ENCODE measurements at places on chromosomes 12 and 14.

GRCh38 chr14:84273181-84273580 is 1256.8 kb upstream of the FLRT2 start:
- no peak for DNase-seq

DNA sequence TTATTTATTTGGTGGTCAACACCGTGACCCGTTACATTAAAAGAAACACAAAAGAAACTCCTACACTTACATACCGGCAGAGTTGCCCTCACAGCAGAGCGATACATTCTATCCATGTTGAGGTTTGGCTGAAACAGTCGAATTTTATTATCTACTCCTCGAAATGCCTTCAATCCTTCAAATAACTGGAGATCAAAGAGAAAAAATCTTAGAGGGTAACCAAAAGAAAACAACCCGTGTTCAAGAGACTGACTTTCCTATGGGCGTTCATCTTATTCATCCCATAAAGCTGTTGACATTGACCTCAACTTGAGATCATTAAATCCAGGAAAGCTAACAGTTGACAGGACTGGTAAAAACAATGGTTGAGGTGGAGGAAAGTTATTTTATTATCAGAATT is 67.7 kb downstream of the BCAT1 start:
- DNase-seq = no peak

DNA sequence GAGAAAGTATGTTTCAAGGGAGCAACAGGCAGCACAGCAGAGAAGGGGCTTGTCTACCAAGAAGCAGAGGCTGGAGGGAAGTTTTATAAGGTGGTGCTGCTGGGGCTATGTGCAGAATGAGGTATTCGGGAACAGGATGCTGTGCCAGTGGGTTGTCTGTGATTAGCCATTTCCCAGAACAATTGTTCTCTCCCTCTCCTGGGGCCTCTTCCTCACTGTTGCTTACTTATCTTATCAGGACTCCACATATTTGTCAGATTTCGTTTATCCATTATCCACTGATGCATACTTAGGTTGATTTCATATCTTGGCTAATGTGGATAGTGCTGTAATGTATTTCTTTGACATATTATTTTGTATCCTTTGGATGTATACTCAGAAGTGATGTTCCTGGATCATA is 195.1 kb upstream of the RTL1 start:
- no peak for DNase-seq

DNA sequence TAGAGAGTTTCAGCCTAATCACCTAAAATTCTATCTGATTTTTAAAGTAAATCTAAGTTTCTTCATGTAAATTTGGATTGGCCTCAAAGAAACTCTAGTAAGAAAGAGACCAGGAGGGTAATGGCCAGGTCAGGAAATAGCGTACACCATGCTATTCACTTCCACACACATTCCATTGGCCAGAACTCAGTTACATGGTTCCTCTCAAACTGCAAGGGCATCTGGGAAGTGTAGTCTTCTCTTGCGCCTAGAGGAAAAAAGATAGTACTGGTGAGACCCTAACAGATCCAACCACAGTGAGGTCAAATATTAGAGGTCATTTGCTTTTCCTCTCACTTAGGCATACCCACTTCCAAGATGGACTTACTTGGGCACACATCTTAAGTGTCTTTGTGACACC is 39.1 kb downstream of the MBIP start:
- DNase-seq = no peak

- no peak for DNase-seq
Observed at GRCh38 chr12:123602651-123603195, 824 bp downstream of the DDX55 start.

- no peak for DNase-seq
Observed at GRCh38 chr14:89866458-89866857, 88.1 kb downstream of the EFCAB11 start.

GRCh38 chr12:47837190-47838171 is 17.8 kb upstream of the HDAC7 start:
- peak; percentile 4 for DNase-seq

GRCh38 chr14:104977681-104978653 is at the start of gene AHNAK2:
TSS of gene AHNAK2 (minus strand) at chr14:104978374. CDS start at chr14:104978237, 137 bp downstream.
- peak; percentile 87 for DNase-seq

DNA sequence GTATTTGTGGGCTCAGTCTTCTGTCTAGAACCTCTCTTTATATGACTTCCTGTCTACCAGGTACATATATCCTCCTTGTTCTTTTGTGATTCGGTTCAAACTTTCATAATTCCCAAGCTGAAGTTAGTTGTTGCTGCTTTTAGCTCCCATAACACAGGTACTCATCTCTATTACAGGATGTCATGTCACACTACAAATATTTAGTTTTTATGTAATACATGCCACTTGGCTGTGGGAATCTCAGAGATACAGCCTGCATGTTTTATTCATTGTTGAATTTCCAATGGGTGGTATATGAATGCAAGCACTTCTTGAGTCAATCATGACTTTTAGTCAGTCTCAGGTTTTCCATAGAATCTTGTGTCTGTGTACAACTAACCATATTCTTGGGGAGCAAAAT is 122.7 kb downstream of the SINHCAF start:
- DNase-seq = no peak

DNA sequence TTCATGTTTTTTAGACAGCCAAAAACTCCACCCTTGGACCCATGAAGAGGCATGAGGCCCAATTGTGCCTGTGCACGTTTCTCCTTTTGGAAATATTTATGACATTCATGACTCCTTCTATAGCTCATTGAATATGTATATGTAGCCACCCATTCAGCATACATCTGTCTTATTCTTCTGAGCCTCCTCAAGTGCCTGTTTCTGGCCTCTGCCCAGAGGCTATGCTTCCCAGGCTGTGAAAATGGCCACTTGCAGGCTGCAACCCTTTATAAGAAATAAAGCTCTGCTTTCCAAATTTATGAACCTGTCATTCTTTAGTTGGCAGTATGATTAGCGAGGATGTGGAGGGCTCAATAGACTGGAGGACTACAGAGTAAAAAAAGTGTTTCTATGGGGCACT is 35.3 kb downstream of the TSPAN19 start:
- no peak for DNase-seq

- DNase-seq = peak; percentile 38
Observed at GRCh38 chr14:91830777-91831176, 36.6 kb downstream of the TC2N start.

GRCh38 chr12:96658075-96658474 is 168.7 kb downstream of the CFAP54 start:
- no peak for DNase-seq

- no peak for DNase-seq
Observed at GRCh38 chr12:101110866-101111265, 99.2 kb downstream of the SLC5A8 start.

- no peak for DNase-seq
Observed at GRCh38 chr14:56162476-56162875, 44.3 kb downstream of the PELI2 start.

DNA sequence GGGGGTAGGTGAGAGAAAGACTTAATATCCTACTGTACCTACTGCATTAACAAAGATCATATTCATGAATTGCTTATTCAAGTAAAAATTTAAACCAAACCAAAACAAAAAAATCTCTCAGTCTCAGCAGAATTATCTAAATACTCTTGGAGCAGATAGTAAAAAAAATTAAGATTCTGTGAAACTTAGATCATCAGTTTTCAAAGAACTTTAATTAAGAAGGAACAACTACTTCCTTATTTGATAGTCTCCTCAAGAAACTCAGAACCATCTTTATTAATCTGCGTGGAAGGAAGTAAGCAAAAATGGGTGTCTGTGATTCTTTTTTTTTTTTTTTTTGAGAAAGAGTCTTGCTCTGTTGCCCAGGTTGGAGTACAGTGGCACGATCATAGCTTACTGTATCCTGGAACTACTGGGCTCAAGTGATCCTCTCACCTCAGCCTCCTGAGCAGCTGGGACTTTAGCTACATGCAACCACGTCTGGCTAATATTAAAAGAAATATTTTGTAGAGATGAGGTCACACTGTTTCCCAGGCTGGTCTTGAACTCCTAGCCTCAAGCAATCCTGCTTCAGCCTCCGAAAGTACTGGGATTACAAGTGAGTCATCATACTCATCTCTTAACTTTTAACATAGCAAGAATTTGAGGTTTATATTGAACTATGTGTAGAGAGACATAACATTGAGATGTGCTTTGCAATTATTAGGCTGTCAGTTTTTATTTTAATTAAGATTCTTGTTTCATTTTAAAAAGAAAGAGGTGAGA is 37.4 kb downstream of the GAS2L3 start:
- DNase-seq = no peak

DNA sequence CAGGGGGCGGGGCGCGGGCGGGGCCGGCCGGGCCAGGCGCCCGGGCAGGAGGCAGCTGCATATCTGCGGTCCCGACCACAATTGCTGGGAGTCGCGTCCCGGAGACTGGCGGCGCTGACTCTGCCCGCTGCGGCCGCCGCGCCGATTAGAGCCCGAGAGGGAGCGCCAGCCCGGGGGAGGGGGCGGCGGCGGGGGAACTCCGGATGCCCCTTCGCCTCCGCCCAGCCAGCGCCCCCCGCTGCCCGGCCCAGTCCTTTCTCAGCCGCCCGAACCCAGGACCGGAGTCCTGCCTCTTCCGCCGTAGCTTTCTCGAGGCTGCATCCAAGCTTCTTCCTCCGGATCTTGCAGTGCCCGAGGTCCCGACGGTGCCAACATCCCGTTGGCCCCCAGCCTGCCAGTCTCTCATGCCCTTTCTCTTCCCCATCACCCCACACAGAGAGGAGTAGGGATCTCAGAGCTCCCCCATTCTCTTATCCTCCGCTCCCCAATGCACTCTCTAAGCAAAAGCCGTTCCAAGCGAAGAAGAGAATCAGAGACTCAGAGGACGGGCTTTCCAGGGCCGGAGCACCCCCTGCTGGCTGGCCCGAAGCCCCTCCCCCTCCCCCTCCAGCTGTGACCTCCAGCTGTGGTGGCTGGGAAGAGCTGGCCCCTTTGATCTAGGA is 8.8 kb upstream of the SP7 start:
- DNase-seq = peak; percentile 31

DNA sequence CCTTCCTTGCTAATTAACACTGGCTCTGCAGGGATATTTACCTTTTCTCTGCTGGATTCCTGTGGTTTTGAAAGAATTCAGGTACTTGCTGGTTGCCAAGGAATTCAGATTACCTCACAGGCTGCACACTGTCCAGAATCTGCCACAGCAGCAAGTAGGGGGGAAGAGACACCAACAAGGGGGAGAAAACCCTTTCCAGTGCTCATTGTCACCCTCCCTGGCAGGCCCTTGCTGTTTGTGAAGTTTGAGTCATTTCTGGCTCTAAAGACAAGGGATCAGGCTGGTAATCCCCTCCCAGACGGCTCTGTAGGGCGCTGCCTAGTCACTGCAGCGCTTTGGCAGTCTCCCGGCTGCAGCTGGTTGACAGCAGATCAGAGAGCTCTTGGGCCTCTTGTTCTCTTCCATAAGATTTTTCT is 50.8 kb downstream of the TTLL5 start:
- DNase-seq = no peak

- no peak for DNase-seq
Observed at GRCh38 chr12:52629281-52630007, 11.1 kb upstream of the KRT73 start.

DNA sequence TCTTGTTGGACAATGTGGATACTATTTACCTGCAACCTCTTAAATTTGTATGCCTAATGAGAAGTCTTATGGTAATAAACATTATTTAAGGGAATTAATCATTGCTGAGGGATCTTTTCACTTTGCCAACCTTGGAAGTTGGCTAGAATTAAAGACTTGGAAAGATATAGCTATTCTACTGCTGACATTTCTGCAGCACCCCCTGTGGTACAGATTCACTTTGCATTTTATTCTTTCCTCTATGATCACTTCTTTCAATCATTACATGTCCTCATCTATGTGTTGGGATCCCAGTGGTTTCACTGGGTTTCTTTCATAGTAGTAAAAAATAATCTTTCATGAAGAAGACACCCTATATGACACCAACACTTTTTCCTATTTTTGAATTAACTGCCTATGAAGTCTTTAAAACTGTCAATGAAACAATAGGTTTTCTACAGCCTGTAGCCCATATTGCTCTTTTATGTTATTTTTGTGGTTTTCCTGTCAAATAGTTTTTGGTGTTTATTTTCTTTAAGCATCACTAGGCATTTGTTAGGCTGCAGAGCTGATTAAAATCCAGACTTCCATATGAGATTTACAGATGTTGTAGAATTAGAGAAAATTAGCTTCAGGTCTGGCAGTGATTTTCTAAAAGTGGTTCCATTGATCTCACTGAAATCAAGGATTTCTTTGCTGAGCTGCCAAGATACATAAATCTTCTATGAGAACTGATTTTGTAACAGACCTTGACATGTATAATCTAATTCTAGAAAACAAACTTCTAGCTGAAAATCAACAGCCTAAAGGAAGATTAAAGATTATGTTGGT is 256.1 kb downstream of the NAV3 start:
- no peak for DNase-seq

DNA sequence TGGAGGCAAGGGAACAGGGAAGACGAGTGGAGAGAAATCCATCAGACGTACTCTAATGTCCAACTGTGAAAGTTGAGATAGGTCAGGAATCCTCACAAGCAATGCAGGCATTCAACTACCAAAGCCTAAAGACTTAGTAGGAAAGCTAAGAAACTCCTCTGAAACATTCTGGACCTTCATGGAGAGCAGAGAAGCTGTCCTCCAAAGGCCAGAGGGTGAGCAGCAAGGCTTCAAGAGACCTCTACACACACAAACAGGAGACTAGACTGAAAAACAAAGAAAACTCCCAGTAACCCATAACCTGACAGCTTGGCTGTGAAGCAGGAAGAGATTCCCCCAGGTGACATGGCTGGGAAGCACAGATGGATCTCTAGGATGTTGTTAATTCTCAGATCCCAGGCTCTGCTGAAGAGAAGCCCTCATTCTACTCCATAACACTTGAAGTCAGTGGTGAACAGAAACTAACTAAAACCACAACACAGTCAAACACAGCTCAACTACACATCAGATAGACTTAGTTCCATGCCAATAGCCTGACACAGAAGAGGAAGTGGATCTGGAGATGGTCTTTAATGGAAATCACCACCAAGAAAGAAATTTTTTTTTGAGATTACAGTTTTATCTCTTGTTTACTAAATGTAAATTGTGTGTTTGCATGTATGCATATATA is 23.2 kb upstream of the LYZ start:
- no peak for DNase-seq

DNA sequence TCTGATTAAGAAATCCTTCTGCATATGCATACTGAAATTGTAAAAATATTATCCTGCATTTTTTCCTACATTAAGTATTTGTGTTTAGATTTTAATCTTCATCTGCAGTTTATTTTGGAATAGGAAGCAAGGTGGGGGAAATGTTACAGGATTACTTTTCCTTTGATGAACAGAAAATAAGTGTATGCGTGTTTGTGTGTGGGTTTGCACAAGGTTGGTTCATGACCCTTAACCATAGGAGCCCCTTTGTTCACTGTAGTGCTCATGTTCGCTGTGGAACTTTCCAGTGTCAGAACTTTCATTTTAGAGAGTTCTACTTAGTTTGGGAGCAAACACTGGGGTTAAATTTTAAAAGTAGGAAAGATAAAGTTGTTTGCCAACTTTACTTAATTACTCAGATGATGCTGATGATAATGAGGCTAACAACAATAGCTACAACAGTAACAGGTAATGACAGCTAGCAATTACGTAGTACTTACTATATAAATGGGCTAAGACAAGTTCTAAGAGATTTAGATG is 6.4 kb upstream of the A2M start:
- no peak for DNase-seq

GRCh38 chr12:99523853-99524252 is 123.7 kb upstream of the GARIN6 start:
- no peak for DNase-seq
